Liver (tissue), 10 donors: ENCODE measurements at places on chromosomes 2 and 18.

- H3K27ac ChIP-seq, result no peak overlapping the region
- DNase-seq, result no peak
- peaks cover 15% of the 10 kb centered on the region for H3K4me1 ChIP-seq
- no peaks in the 10 kb centered on the region for H3K27me3 ChIP-seq
Observed at GRCh38 chr2:11364565-11364887, 20.1 kb upstream of the ROCK2 start.

- H3K36me3 ChIP-seq, result no peaks in the 10 kb centered on the region
- no peak for DNase-seq
- no peaks in the 10 kb centered on the region for H3K27me3 ChIP-seq
- H3K27ac ChIP-seq, result no peak overlapping the region
Observed at GRCh38 chr18:60182223-60182622, 190.4 kb downstream of the MC4R start.

DNA sequence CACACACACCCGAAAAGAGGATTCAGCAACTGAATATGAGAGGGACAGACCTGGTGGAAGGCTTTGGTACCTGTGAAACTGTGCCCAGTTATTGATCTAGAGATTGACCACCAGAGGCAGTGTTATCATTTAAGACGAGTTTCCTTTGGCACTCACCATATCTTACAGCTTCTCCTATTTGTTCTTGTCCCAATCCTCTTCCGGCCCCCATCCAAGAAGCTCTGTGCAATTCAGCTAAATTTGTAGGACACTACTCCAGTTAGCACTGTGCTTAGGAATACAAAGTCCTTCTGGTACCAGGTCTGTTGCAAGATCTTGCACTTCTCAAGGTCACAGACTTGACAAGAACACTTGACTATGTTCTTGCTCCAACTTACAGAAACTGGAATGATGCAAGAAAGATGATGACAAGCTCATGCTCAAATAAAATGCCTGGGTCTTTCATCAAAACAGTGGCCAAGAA lies 177.7 kb downstream of the TMEM247 start:
- no peak overlapping the region for H3K27ac ChIP-seq
- no peaks in the 10 kb centered on the region for H3K4me1 ChIP-seq
- H3K4me3 ChIP-seq, result no peak overlapping the region
- no peak for DNase-seq
- no peaks in the 10 kb centered on the region for H3K27me3 ChIP-seq
- no peaks in the 10 kb centered on the region for H3K36me3 ChIP-seq

GRCh38 chr2:111884592-111884964 lies 585 bp upstream of the ANAPC1 start:
- no peaks in the 10 kb centered on the region for H3K36me3 ChIP-seq
- no peaks in the 10 kb centered on the region for H3K27me3 ChIP-seq
- peak overlapping the region; percentile 83 for H3K4me3 ChIP-seq
- peak overlapping the region; percentile 88 for H3K27ac ChIP-seq
- no peak for DNase-seq

- no peaks in the 10 kb centered on the region for H3K36me3 ChIP-seq
- DNase-seq, result no peak
Observed at GRCh38 chr2:109247812-109248211, 118.8 kb downstream of the SH3RF3 start.

GRCh38 chr2:54502731-54503130 lies 46.6 kb downstream of the SPTBN1 start:
- no peak overlapping the region for H3K4me3 ChIP-seq
- DNase-seq, result no peak

DNA sequence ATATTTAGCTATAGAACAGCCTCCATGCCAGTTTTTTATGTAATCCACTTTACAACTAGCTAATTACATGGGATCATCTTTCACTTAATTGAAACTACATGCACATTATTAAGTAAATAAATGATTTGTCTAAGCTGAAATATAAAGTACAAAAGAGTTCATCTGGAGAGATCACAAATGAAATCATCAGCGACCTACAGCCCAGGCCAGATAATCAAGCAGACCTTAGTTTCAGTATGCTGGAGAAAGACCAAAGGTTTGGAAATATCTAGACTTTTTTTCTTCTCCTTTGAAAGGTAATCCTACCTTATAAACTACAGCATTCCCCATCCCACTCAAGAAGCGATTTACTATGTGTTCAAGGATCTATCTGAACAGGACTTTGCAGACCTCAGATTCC lies 26.5 kb downstream of the FIGN start:
- H3K4me3 ChIP-seq, result no peak overlapping the region
- H3K36me3 ChIP-seq, result no peaks in the 10 kb centered on the region
- DNase-seq, result no peak
- peak overlapping the region; percentile 64 for H3K27ac ChIP-seq
- no peaks in the 10 kb centered on the region for H3K27me3 ChIP-seq
- peaks cover 3% of the 10 kb centered on the region for H3K4me1 ChIP-seq

- no peaks in the 10 kb centered on the region for H3K4me1 ChIP-seq
- no peak for DNase-seq
- no peaks in the 10 kb centered on the region for H3K27me3 ChIP-seq
Observed at GRCh38 chr2:236790963-236791362, 221.3 kb downstream of the ACKR3 start.

GRCh38 chr2:3324404-3325281 lies 53.0 kb downstream of the EIPR1 start:
- no peak for DNase-seq
- H3K27me3 ChIP-seq, result no peaks in the 10 kb centered on the region
- no peak overlapping the region for H3K4me3 ChIP-seq
- no peaks in the 10 kb centered on the region for H3K36me3 ChIP-seq
- H3K27ac ChIP-seq, result peak overlapping the region; percentile 81

DNA sequence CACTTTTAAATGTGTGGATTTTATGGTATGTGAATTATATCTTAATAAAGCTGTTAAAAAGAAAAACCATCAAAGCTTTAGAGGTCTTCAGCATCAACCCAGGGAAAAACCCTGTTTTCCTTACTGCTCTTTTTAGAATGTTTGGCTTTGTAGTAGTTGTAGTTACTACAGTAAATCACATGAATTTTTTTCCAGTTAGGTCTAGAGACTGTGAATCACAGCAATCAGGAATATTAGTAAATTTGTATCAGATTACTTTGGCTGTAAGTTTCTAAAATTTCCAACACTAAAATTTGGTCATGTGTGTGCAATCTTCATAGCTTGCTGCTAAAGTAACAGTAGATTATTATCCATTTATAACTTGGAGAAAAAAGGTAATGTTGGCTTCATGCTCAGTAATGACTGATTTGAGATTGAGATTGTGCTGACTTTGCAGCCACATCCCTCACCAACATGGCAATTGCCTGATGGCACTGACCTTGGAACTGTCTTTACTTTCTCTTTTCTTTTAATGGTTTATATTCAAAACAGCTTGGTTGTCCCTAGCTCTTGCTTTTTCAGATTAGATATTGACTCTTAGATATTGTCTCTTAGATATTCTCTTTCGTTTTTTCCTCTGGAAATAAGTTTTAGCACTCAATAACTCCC lies 41.1 kb downstream of the LCLAT1 start:
- no peaks in the 10 kb centered on the region for H3K36me3 ChIP-seq
- no peak overlapping the region for H3K4me3 ChIP-seq
- H3K4me1 ChIP-seq, result peaks cover 6% of the 10 kb centered on the region
- DNase-seq, result no peak
- no peaks in the 10 kb centered on the region for H3K27me3 ChIP-seq

GRCh38 chr18:74683573-74683972 lies 85.9 kb downstream of the ZNF407 start:
- H3K27me3 ChIP-seq, result no peaks in the 10 kb centered on the region
- H3K27ac ChIP-seq, result no peak overlapping the region
- H3K4me1 ChIP-seq, result no peaks in the 10 kb centered on the region
- H3K4me3 ChIP-seq, result no peak overlapping the region
- H3K36me3 ChIP-seq, result peaks cover 2% of the 10 kb centered on the region

DNA sequence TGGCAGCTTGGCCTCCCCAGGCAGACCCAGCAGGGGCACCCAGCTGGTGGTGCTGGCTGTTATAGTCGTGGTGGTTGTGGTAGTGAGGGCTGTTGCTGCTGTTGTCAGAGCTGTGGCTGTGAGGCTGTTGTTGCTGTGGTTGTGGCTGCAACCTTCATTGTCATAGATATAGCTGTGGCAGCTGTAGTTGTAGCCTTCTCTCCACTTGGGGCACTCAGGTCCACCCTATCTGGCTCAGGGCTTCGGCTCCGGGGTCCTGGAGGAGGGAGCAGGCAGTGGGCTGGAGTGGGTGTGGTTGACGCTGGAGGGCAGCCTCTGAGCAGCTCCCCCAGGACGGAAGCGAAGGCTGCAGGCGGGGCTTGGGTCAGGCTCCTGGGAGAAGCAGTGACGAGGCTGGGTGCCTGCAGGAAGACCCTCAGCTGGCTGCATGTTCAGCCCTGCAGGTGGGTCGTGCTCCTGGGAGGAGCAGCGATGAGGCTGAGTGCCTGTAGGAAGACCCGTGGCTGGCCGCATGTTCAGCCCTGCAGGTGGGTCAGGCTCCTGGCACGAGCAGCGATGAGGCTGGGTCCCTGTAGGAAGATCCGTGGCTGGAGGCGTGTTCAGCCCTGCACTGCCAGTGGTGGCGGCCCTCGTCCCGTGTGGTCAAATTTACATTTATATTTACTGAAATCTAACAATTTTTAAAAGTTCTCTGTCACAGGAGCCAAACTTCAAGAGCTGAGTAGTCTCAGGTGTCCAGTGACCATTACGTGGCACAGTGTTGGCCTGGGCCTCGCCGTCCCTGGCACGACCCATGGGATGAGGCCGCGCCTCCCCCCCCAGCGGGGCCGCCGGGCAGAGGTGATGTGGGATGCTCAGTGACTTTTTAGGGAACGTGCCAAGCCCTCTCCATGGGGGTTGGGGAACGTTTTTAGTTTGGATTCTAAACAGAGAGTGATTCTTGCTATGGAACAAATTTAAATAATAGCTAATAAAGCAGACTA lies 79.2 kb upstream of the PXDN start:
- H3K4me3 ChIP-seq, result no peak overlapping the region
- H3K4me1 ChIP-seq, result no peaks in the 10 kb centered on the region
- no peak overlapping the region for H3K27ac ChIP-seq
- DNase-seq, result no peak

- H3K4me1 ChIP-seq, result no peaks in the 10 kb centered on the region
- DNase-seq, result no peak
- H3K27ac ChIP-seq, result no peak overlapping the region
- no peaks in the 10 kb centered on the region for H3K27me3 ChIP-seq
- H3K36me3 ChIP-seq, result no peaks in the 10 kb centered on the region
- no peak overlapping the region for H3K4me3 ChIP-seq
Observed at GRCh38 chr2:154762638-154763037, 64.1 kb downstream of the KCNJ3 start.

GRCh38 chr18:45012286-45012685 lies 331.6 kb downstream of the SETBP1 start:
- H3K36me3 ChIP-seq, result no peaks in the 10 kb centered on the region
- no peak overlapping the region for H3K27ac ChIP-seq
- no peaks in the 10 kb centered on the region for H3K27me3 ChIP-seq
- H3K4me3 ChIP-seq, result no peak overlapping the region

DNA sequence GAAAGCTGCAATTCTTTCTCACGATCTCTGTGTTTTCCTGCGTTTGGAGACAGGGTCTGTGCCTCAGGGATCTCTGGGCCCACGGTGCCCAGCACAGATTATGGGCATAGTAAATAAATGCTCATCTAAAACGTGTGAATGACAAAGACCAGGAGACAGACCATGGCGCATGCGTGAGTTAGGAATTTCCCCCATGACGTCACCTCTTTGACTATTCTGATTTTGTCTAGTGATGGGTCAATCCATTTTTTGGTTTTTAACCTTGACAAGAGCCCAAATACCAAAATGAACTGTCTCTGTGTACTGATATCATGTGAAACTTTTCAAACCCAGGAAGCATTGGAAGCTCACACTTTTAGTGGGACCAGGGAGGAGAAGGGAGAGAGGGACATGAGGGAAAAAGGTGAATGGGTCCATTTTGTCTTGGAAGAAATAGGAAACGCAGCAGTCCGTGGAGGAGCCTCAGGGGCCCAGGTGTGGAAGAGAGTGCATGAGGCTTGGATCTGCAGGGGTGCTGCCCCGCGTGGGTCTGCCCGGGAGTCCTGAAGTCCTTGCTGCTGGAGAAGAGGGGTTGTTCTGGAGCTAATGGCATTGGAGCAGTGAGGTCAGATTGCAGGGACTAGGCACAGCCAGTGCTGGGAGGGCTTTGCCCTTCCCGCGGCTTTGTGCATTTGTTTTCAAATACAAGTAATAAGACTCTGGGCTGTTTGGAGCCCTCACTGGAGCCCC lies 172.2 kb downstream of the ASB1 start:
- no peak overlapping the region for H3K4me3 ChIP-seq
- H3K36me3 ChIP-seq, result no peaks in the 10 kb centered on the region
- H3K27me3 ChIP-seq, result no peaks in the 10 kb centered on the region
- DNase-seq, result no peak
- H3K4me1 ChIP-seq, result no peaks in the 10 kb centered on the region

DNA sequence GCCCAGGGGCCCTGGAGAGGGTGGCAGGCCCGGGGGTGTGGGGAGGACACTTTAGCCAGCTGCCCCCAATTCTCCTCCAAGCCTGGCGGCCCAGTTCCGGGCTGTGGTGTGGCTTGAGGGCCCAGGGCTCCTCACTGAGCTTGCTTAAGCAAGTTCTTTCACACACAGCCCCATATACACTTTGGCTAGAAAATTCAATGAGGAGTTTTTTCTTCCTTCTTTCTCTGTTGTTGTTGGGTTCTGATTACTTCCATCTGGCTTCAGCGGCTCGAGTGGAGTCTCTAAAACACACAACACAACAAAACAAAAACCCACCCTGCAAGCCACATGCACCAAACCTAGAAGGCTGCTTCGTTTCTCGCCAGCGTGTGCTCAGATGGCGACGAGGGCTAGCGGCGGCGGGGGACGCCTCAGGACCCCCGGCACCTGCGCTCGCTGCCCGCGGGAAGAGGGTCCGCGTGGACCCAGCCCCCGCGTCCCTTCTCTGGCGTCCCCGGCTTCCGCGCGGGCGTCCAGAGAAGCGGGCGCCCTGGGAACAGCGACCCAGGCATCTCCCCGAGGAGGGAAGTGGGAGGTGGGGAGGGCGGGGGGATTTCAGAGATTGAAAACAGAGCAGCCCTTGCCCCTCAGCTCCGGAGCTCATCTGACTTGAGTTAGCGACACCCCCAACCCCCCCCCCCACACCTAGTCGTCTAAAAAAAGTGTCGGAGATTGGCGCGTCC lies 577 bp upstream of the GLI2 start:
- H3K4me3 ChIP-seq, result no peak overlapping the region
- H3K36me3 ChIP-seq, result no peaks in the 10 kb centered on the region
- peaks cover 8% of the 10 kb centered on the region for H3K27me3 ChIP-seq
- no peak for DNase-seq
- H3K4me1 ChIP-seq, result peaks cover 16% of the 10 kb centered on the region

DNA sequence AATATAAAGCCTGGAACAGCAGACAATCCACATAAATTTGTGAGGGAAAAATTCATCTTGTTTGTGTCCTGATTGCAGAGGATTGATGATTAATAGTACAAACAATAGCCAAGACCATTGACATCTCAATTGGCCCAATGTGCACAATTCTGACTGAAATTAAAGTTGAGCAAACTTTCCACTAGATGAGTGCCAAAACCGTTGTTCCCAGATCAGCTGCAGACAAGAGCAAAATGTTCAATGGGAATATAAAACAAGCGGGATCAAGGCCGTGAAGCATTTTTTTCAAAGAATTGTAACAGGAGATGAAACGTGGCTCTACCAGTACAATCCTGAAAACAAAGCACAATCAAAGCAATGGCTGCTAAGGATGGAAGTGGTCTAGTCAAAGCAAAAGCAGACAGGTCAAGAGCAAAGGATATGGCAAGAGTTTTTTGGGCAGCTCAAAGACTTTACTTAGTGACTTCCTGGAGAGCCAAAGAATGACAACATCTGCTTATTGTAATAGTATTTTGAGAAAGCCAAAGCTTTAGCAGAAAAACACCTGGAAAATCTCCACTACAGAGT lies 55.9 kb upstream of the KIF5C start:
- H3K27me3 ChIP-seq, result no peaks in the 10 kb centered on the region
- H3K4me3 ChIP-seq, result no peak overlapping the region
- peaks cover 4% of the 10 kb centered on the region for H3K4me1 ChIP-seq
- DNase-seq, result no peak
